ENCODE measurements at places on chromosomes 5 and 9. TPM values are rescaled to one million over a fixed set of nuclear protein-coding genes. Genes with fewer than 3 reads are reported as not detected.

The RASEF gene
- 125 TPM for total RNA-seq

The SCGB3A2 gene
- total RNA-seq: not detected

The KCNV2 gene
- total RNA-seq: 1.4 TPM

The TLE1 gene
- 89.5 TPM for total RNA-seq

The FOXD4L3 gene
- total RNA-seq: not detected

The RANBP3L gene
- total RNA-seq: 21.2 TPM

The CDC14B gene
- 27.0 TPM for total RNA-seq

The PCDHB3 gene
- 2.5 TPM for total RNA-seq

The LECT2 gene
- total RNA-seq: not detected

The TAF1L gene
- total RNA-seq: 2.0 TPM

The FOXD4L6 gene
- not detected for total RNA-seq

The TMEM252 gene
- total RNA-seq: not detected

The SLC6A18 gene
- not detected for total RNA-seq

The CAMSAP1 gene
- total RNA-seq: 28.3 TPM

The PCDHB7 gene
- total RNA-seq: 1.2 TPM

The ENTPD2 gene
- total RNA-seq: 10.9 TPM

The PCDHGA9 gene
- 7.7 TPM for total RNA-seq

The CDKN2B-AS1 gene
- total RNA-seq: not detected

The IL13 gene
- not detected for total RNA-seq

The SPAAR gene
- total RNA-seq: 31.4 TPM

The IRX2 gene
- 20.6 TPM for total RNA-seq

The ADAMTS12 gene
- 0.09 TPM for total RNA-seq

The NKD2 gene
- total RNA-seq: 2.9 TPM

The ENTPD8 gene
- total RNA-seq: 1.8 TPM

The SIT1 gene
- 0.18 TPM for total RNA-seq

The FOXD4L5 gene
- total RNA-seq: not detected

The RIC1 gene
- total RNA-seq: 49.8 TPM

The MYMK gene
- total RNA-seq: not detected

The CD72 gene
- 3.2 TPM for total RNA-seq

The RAD23B gene
- total RNA-seq: 92.3 TPM

The LHX3 gene
- not detected for total RNA-seq

The ASPN gene
- 0.68 TPM for total RNA-seq

The OR1Q1 gene
- not detected for total RNA-seq

The KIF27 gene
- 11.2 TPM for total RNA-seq

The KIF20A gene
- total RNA-seq: 8.0 TPM

The PRR16 gene
- total RNA-seq: 3.5 TPM

The ANKRD55 gene
- total RNA-seq: 1.1 TPM

The GRXCR2 gene
- not detected for total RNA-seq

The FCN1 gene
- total RNA-seq: 0.23 TPM

The ZDHHC11 gene
- 9.8 TPM for total RNA-seq

The TEX53 gene
- total RNA-seq: not detected

The TMEM232 gene
- total RNA-seq: 11.3 TPM

The PDLIM4 gene
- total RNA-seq: 35.9 TPM

The KIAA1191 gene
- total RNA-seq: 119 TPM
